Activated naive CD8-positive, alpha-beta T cell treated with anti-CD3 and anti-CD28 coated beads, Interleukin-2, amount 50 U/mL, for 16 hours (primary cell): ENCODE measurements at places on chromosomes 11 and 22.

- DNase-seq, result no peak
Measured at GRCh38 chr11:16346975-16347374, 9.4 kb downstream of the SOX6 start.

GRCh38 chr22:26883393-26883792 is 226.0 kb downstream of the MIAT start:
- no peak for DNase-seq

- DNase-seq, result no peak
Measured at GRCh38 chr22:48896766-48897644, 930.7 kb downstream of the BRD1 start.

DNA sequence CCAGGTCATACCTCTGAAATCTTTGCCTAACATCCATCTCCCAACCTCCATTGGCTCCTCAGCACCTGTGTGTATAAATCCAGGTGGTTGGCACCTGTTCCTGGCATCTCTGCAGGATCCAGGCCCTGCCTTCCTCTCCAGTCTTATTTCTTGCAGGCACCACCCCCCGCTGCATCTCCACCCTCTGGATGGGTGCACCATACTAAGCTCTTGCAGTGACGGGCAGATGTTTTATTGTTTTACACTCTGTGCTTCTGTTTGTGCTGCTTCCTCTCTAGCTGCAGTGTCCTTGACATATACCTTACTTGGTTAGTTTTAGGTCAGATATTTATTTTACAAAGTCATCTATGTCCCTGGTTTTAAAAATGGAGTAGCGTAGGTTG is 102.6 kb downstream of the TBC1D22A start:
- DNase-seq, result no peak

GRCh38 chr11:65034423-65034822 is 6.6 kb upstream of the SAC3D1 start:
- DNase-seq, result no peak
